Activated CD8-positive, alpha-beta memory T cell treated with anti-CD3 and anti-CD28 coated beads for 1 hour (primary cell): ENCODE measurements at places on chromosomes 16 and 17.

DNA sequence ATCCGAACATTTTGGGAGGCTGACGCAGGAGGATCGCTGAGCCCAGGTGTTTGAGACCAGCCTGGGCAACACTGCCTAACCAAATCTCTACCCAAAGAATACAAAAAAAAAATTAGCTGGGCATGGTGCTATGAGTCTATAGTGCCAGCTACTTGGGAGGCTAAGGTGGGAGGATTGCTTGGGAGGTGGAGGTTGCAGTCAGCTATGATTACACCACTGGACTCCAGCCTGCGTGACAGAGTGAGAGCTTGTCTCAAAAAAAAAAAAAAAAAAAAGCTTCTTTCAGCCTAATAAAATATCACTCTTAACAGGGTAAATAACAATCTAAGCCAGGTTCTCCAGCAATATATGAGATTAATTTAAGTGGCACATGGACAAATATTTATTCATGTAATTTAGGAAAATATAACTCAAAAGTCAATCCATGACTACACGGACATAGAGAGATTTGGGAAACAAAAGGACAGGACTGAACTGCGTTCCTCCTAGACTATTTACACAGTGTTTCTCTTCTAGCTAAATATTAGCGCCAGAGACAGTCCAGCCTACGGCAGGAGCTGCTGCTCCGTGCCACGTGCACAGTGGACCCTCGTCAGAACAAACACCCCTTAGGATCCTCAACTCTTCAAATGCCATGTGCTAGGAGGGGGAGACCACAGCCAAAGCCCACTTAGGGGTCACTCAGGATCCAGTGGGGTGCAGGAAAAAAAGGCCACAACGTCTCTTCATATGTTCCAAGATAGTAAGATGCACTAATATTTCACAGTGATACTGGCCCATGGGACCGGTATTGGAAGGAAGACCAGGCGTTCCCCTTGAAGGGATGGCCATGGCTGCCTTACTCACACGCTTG, 8.7 kb downstream of the USP36 start:
- DNase-seq, result no peak

GRCh38 chr16:15434425-15435215, at the start of gene BMERB1:
Gene BMERB1 (plus strand): TSS chr16:15434588. CDS start chr16:15434654, 66 bp downstream.
- DNase-seq, result peak; percentile 47

DNA sequence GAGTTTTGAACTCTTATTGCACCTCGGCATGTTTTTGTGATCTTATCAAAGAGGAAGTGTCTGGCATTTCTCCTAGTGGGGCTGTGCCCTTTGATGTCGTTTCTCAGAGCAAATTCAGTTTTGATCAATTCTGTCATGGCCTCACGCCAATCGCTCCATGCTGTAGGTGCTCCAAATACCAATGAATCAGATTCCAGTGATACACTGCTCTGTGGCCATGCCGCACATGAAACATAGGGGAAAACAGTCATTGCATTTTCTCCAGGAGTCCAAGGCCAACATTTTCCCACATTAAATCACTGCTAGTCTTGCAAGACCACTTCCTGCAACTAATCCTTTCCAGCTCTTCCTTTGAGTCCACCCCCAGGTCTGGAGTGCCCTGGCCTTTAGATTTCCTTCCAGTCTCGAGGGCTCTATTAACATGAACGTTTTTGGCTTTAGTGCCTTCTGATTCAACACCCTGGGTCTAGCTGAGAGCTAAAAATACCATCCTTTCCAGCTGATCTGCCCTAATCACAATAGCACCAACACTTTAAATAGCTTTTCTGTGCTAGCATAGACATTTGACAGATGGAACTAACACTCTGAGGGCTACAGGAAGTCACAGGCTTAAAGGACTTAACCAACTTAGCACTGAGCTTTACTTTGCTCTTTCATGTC, 18.2 kb upstream of the RASL10B start:
- no peak for DNase-seq

GRCh38 chr17:42247734-42248133, 28.5 kb downstream of the STAT5B start:
- no peak for DNase-seq

DNA sequence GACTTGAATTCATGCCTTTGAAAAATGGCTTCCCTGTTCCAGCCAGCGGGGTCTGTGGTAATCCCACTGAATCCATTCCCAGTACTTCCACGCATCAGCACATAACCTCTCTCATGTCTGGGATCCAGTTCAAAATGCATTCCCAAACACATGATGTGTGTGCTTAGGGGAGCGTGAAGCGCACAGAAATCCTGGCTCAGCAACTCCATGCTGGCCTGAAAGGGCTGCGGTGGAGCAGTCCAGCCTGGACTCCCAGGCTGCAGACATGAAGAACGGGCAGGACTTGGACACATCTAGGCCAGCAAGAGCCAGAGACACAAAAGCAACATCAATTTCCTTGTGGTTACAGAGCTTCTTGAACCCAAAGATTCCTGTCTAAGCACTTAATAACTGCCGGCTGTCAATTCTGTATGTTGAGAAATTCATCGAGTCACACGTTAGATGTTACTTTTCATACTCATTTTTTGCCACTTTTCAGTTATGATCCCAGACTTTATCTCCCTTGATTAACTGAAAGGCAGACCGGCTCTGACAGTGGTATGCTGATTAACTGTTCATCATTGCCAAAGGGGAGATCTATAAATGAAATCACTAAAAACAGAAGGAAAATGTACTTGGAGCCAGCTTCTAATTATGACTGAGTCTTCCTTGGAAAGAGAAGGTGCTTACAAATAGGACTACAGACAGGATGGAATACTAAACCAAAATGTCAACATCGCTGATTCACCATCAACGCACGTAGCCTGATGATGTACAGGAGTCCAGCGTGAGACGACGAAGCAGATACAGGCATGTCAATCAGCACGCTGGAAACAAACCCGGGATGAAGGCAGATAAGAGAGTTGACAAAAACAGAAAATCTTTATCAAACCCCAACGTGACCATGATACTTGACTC, 23.0 kb downstream of the NSMCE1 start:
- DNase-seq, result no peak

DNA sequence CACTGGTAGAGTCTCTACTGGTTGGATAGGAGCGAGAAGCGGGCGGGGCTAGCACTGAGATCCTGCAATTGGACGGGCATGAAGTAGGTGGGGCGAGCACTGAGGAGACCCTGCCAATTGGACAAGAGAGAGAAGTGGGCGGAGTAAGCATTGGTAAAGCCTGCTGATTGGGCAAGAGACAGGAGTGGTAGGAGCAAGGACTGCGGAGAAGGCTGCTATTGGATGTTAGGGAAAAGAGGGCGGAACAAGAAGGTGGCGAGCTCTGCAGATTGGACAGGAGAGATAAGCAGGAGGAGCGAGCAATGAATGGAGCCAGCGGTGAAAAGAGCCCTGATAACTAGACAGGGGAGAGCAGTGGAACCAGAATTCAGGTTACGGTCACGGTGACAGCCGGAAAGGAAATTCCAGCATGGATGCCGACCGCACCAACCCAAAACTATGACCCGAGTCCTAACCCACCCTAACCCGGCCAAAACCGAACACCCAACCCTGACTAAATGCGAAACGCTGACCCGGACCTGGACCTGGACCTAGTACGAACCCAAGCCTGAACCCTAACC, 4.8 kb downstream of the SCGB1C2 start:
- no peak for DNase-seq

- no peak for DNase-seq
Observed at GRCh38 chr16:24731722-24732419, 2.4 kb downstream of the TNRC6A start.
